Stimulated activated naive CD4-positive, alpha-beta T cell treated with Interleukin-2 at 50 U/mL for 16 hours (primary cell): ENCODE measurements at places on chromosomes 5 and 9.

- DNase-seq = no peak
Measured at GRCh38 chr9:107750741-107751566, 261.4 kb upstream of the KLF4 start.

DNA sequence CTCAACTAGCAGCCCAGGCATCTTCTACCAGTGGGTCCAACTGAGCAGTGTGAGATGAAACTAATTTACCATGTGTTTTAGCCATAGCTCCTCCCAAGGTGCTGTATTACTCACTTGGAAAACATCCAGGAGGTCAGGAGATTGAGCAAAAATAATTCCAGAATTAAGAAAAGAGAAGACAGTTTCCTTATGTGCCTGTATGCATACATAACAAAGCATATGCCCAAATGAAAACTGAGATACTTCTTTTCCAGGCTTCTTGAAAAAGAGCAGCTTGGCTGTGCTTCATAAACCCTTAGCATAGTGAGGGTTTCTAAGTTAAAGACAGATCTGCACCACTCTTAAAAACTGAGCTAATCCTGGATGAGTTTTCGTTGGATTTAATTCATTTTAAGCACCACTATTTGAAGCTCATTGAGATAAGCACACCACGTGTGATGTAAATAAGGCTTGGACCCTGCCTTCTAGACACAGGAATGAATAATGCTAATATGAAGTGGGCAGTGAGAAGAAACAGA is 119.4 kb downstream of the ADAMTS12 start:
- no peak for DNase-seq

DNA sequence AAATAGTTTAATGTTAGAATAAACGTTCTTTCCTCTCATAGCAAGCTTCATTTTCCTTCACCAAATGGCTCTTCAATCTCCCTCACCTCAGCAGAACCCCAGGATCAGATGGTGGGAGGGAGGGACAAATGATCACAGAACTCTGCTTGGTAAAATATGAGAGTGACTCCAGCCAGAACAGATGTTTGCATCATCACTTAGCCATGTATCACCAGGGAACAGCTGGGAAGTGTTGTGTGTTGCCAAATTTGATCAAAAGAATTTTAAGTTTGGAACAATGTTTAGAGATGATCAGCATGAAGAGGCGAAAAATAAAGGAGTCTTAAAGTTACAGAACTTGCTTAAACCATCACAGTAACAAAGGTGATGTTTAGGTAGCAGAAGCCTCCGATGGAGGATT is 115.7 kb downstream of the FRMD3 start:
- no peak for DNase-seq

GRCh38 chr5:143235423-143235822 is 168.1 kb downstream of the NR3C1 start:
- no peak for DNase-seq

DNA sequence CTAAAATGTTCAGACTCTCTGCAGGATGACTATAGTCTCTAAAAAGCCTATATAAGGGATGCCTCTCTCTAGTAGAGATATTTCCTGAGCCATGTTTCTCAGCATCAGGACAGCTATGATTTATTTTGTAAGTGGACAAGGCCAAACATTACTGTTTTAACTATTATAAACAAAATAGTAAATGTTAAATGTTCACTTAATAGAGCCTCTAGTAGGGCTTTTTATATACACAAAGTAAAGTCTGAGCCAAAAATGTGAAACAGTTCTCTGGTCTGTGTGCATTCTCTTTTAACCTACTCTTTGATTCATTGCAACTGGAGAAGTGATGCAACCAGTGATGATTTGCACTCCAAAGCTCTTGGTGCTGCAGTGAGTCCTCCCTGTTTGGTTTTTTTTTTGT is 220.5 kb downstream of the GDNF start:
- DNase-seq = no peak

DNA sequence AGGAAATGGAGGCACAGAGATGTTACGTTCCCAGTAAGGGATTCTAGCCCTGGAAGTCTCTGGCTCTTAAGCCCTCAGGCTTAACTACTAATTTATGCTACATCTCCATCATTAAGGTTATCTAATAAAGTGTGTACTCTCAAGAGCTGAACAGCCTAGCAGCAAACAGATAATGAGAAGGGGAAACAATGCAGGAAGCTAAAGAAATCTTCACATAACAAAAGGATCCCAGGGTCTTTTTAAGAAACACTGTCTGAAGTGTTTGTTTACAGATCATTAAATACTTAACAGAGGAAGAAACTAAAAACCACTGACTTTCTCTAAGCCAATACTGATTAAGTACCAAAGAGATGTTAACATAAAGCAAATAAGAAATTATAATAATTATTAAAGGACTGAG is 129.0 kb downstream of the PAPPA start:
- no peak for DNase-seq

GRCh38 chr9:27367175-27367798 is 70.3 kb upstream of the EQTN start:
- DNase-seq = no peak
